Left kidney (tissue), 8 donors: ENCODE measurements at places on chromosomes 13 and 19.
A peak's percentile ranks its signal among the peaks of the same experiment; 100 is the strongest.

GRCh38 chr13:49082653-49083536 lies 107.2 kb downstream of the FNDC3A start:
- DNase-seq, result no peak

- DNase-seq, result no peak
These were observed 810 bp downstream of the GPR180 start for GRCh38 chr13:94602467-94602866.

DNA sequence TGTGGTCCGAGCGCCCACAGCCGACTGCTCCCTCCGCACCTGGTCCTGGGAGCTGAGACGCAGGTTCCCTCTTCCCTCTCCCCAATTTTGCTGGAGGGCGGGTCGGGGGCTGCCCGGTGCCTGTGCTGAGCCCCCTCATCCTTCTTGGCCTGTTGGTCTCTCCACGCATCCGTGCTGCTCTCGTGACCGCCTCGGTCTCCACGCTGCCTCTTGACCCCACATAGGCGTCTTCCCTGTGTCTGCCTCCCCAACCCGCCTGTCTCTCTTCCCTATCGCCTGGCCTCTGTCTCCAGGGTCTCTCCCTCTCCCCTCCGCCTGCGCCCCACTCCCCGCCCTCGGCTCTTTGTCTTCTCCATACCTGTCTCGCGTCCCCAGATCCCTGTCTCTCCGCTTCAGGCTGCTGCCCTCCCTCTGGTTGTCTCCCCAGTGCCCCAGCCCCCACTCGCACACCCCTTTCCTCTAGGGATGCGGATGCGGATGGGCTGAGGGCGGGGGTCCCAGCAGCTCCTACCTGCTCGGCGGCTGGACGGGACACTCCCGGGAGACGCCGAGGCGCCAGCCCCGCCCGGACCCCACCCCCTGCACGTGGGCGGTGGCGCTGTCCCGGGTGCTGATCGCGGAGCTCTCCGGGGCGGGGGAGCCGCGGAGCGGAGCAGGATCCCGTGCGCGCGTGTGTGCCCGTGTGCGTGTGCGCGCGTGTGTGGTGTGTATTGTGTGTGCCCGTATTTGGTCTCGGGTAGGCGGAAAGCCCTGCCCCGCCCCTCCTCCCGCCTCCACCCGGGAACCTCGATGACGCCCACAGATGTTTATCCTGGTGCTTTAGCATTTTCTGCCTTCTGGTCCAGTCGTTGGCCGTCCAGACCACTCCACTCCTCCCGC lies at the start of gene SYT5:
SYT5 (minus strand) TSS at position 684 of the 879 bp plus-strand sequence. CDS start 1,248 bp downstream, outside the sequence.
- DNase-seq, result peak; percentile 34

DNA sequence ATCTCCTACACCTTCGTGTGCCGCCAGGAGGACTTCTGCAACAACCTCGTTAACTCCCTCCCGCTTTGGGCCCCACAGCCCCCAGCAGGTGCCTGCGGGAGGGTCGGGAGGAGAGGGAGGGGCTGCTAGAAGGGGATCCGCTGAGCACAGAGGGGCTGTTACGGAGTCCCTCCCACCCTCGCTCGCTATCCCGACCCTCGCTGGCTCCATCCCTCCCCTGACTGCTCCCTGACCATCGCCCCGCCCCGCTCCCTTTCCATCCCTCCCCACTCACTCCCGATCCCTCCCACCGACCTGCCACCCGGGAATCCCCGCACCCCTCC lies 780 bp downstream of the CD177 start:
- DNase-seq, result no peak

DNA sequence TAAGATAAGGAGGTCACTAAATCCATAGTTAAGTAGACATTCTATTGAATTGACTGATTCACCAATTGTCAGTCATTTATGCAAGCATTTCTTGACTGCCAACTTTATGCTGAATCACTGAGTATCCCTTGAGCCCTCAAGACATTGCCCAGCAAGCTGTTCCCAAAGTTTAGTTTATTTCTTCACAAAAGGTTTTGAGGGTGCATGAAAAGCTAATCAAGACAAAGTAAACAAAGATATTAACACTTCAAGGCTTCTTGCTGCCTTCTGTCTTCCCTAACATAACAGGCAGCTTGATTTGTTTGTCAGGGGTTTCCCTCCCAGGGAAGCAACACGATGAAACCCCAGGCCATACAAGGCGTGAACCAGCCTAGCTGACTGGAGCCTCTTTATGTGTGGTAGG lies 374.4 kb downstream of the SPRY2 start:
- DNase-seq, result no peak

DNA sequence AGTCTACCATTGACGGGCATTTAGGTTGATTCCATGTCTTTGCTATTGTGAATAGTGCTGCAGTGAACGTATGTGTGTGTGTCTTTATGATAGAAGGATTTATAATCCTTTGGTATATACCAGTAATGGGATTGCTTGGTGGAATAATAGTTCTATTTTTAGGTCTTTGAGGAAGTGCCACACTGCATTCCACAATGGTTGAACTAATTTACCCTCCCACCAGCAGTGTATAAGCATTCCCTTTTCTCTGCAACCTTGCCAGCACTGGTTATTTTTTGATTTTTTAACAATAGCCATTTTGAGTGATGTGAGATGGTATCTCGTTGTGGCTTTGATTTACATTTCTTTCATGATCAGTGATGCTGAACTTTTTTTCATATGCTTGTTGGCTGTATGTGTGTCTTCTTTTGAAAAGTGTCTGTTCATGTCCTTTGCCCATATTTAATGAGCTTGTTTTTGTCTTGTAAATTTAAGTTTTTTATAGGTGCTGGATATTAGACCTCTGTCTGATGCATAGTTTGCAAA lies 37.5 kb downstream of the RFC3 start:
- no peak for DNase-seq

- peak; percentile 84 for DNase-seq
These were observed at the start of gene ZNF835 for GRCh38 chr19:56671613-56671994. TSS of gene ZNF835 (minus strand) at chr19:56671757. CDS start at chr19:56665198, 6,559 bp downstream.

- DNase-seq, result no peak
These were observed 54.1 kb downstream of the WDFY2 start for GRCh38 chr13:51638216-51638871.

DNA sequence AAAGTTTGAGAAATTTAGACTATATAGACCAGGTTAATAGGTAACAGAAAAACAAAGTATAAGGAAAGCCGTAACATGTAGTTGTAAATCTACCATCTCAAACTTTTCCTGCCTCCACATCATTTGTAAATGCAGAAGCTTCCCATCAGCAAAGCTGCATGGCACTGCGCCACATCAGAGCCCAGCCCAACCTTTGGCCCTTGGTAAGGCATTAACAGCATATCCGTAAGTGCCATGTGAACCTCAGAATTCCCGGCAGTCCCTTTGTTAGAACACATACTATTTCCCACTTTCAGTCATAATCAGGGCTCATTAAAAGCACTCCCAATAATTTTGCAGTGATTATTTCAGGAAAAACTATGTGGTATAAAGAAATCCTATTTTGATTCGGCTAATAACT lies 51.6 kb downstream of the MPHOSPH8 start:
- no peak for DNase-seq

DNA sequence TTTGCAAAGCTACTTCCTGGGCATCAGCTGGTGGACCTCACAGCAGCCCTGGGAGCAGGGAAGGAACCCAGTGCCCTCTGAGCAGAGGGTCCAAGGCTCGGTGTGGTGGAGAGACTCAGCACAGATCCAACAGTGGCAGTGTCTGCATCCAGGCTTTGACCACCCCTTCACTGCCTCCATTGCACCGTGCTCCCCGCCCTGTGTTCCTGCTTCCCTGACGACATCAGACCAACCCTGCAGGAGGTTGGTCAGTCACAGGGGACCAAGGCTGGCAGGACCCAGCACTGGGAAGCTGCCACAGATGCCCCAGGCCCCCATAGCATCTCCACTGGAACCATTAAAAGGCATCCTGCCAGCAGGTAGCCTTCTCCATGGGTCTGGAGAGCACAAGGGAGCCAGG lies 7.8 kb upstream of the VSTM2B start:
- DNase-seq, result no peak

GRCh38 chr19:7622933-7623685 lies 6.2 kb downstream of the XAB2 start:
- no peak for DNase-seq

DNA sequence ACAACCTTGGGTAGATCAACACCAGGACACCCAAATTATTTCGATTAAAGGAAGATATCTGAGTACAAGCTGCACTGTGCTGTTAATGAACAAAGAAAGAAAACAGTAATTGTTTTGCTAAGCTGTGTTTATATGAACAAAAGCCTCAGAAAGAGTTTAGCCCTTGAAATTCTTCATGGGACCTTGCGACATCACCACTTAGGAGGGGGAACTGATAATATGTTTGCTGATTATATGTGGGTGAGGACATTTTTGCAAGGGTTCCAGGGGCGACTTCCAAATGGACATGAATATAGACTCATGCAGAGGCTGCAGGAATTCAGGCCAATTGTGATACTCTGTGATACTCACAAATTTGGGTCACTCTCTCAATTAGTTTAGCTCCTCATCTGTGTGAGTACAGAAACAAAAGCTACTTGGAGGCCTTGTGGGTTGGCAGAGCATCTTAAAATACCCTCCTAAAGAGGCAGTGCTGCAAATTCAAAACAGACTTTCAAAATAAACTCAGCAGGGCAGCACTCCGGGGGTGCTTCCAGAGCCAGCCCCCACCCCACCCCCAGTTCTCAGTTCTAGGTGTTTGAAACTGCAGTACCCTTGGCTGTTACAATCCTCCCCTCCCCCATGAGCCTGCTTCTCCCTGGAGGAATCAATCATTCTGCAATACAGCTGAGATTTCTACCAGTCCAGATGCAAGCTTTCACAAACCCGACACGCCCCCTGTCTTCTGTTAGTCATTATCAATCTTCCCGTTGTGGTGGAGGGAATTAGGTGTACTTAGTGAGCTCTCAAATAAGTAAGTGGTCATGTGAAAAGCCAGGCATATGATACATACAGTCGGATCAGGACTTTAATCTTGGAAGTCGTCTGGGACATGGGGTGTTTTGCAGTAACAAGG lies 97.0 kb upstream of the MBNL2 start:
- peak; percentile 61 for DNase-seq

DNA sequence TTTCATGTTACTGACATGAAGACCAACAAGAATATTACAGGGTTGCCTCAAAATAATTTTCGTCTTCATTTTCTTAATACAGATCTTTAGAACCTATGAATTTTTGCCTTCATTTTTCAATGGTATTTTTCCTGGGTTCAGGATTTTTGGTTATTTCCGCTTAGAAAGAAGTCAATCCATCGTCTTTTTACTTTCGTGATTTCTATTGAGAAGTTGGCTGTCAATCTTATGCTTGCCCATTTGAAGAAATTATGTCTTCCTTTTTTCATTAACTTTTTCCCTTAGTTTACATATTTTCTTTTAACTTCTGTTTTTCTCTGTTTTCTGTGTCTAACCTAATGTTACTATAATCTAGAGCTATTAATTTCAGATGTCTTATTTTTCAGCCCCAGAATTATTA lies 868.9 kb upstream of the SLC10A2 start:
- DNase-seq, result no peak

- DNase-seq, result no peak
These were observed 11.8 kb upstream of the FBN3 start for GRCh38 chr19:8161135-8161646.

- peak; percentile 89 for DNase-seq
These were observed 20.0 kb upstream of the ERCC1 start for GRCh38 chr19:45443462-45444317.

GRCh38 chr13:87671753-87672605 lies 808 bp downstream of the SLITRK5 start:
- peak; percentile 8 for DNase-seq

DNA sequence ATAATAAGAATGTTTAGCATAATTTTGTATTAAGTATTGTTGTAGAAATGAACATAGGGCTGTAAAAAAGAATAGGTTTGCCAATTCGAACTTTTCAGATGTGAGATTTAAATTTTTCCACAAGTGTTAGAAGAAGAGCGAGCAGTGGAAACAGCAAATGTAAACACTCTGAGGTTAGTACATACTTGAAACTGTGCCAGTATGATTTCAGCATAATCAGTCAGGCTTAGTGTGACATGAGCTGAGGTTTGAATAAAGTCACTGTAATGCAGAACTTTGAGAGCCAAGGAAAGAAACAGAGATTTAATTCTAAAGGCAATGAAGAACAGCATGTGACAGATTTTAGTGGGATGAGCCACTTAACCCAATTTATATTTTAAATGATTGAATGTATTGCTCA lies 2166.4 kb downstream of the PCDH9 start:
- DNase-seq, result no peak

- DNase-seq, result no peak
These were observed 63.7 kb downstream of the CRYL1 start for GRCh38 chr13:20461860-20462532.

DNA sequence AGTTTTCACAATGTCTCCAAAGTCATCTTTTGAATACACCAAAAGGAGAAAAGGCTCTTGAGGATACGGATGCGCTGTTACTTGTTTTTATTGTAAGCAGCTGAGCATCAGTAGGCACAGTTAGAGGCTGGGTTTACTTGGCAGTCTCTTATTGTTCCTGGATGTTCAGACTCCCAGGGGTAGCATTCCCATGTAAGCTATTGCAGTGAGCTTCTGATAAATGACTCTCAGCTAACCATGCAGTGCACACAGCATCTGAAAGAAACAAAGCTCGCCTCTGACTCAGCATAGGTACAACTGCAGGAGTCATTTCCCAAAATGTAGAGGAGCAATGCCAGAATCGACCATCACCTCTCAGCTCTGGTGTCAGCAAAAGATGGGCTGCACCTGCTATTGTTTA lies 84.8 kb downstream of the DCT start:
- no peak for DNase-seq

DNA sequence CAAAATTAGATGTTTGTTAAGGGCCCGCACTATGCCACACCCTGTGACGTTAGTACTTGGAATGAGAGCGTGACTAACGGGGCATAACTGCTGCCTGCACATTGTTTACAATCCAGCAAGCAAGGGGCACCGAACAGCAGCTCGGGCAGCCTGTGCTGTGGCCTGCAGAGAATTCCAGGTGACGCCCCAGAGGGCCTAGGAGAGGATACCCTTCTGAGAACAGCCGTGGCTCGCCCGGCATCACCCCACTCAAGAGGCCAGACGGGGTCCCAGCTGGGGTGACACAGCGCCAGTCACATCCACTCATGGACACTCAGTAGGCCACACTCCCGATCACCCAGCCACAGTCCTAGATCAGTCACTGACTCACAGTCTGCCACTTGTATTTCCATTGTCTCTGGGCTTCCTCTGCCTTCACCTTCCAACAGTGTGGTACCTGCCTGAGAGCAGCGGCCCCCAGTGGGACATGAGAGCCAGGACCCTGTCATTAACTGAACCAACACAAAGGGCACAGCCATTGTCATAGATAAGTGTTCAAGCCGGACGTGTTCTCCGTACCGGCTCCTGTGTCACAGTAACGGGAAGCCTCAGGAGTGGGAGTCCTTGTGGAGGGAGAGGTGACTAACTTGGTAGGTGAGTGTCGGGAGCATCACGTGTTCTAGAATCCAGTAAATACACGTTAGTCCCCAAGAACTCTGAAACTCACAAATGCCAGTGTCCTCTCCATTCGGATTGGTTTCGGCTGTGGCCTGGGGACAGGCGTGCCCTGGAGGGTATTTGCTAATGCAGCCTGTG lies 7.5 kb downstream of the ZNF331 start:
- DNase-seq, result no peak

GRCh38 chr13:46486270-46486669 lies 66.7 kb upstream of the LRCH1 start:
- no peak for DNase-seq
